AG10803 (cell line): ENCODE measurements at places on chromosomes 2 and 18.

DNA sequence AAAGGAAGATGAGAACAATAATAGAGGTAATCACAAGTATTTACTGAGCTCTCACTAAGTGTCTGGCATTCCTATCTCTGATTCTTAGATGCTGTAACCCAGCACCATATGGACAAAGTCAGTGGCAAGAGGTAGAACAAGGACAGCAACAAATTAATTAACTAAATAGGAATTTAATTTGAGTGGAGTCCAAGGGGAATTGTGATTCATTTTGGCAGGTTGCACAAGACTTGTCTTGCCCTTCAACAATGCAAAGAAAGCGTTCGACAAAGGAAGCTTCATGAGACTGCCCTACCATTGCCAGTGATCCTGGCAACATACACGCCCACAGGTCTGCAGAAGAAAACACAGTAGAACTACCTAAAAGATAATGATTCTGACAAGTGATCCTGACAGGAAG is 221.6 kb downstream of the RBM43 start:
- peak; percentile 91 for DNase-seq

DNA sequence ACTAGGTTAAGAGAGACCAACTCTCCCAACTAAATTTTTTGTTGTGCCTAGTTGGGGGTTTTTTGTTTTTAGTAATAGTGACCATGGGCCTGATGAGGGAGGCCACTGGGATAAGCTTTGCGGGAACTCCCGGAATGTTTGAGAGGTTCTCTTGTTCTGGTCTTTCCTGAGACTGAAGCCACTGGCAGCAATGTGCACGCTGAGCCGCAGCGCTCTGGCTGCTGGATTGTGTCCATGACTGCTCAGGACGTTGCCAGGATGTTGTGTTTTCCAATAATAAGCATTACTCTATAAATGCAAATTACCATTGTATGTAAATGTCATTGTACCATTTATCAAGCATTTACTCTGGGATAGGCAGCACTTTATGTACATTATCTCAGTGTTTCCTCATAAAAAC is 126.1 kb downstream of the GALNT1 start:
- no peak for DNase-seq

GRCh38 chr2:143482771-143483170 is 353.6 kb downstream of the ARHGAP15 start:
- DNase-seq: peak; percentile 12

GRCh38 chr2:195313962-195314361 is 343.1 kb upstream of the SLC39A10 start:
- no peak for DNase-seq

DNA sequence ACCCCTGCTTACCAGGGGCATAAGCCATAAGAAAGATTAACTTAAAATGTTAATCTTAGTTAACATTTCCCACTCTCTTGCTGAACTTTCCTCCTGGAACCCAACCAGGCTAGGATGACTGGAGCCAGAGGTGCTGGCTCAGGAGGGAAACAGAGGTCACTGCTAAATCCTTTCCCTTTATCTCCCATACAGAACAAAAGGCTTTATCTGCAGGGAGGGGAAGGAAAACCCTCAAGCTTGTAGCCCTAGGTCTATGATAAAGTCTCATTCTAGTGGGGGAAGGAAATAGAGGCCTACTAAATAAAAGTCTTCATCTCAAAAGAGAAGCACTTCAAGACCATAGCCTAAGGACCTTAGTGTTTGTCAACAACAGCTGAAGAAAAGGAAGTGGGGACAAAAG is 18.6 kb downstream of the HIBCH start:
- no peak for DNase-seq

DNA sequence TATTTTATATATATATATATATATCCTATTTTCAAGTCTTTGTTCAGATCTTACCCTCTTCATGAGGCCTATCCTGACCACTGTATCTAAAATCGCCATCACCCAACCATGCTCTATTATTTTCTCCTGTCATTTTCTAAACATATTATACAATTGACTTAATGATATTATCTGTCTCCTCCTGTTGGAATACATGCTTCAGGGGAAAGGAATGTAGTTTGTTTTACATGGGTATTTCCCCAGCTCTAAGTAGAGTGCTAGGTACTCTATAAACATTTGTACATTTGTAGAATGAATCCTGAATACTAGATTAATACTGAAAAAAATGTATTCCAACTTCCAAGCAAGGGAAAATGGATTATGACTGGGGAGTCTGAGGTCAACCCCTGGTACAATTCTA is 26.2 kb downstream of the TTC21B start:
- DNase-seq: no peak

- no peak for DNase-seq
These were observed 41.5 kb downstream of the SCTR start for GRCh38 chr2:119482481-119483394.

GRCh38 chr2:73700131-73700611 is 37.0 kb downstream of the TPRKB start:
- peak; percentile 4 for DNase-seq

DNA sequence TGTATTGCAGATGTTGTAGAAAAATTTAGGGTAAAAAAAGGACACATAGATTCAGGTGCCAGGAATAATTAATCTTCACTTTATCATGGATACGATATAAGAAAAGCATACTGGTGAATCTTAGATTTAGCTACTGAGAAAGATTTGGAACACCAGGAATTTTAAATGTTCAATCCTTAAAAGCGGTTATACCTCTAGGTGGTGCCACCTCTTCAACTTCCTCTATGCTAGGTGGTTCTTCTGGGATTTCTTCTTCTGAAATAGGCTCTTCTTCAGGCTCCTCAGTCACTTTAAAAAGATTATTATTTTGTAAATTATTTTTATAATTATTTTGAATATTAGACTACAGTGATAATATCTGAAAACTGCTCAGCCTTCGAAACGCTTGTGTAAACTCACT is 133.1 kb downstream of the TTN start:
- no peak for DNase-seq

DNA sequence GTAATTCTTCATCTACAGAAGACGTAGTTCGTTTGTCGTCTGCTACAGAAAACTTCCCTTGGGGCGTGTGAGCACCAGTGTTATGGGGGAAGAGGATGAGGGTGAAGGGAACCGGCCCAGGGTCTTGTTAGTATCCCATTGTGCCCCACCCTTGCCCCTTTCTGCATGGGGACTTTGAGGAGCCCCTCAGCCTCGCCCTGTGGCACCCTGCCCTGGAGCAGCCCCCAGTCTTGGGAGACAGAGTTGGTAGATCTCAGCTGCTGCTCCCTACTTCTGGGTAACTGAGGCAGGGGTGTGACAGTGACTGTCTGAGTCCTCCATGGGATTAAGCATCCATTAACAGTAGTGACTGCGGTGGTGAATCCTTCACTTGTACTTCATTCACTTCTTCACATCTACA is 50.1 kb downstream of the RNF144A start:
- no peak for DNase-seq

DNA sequence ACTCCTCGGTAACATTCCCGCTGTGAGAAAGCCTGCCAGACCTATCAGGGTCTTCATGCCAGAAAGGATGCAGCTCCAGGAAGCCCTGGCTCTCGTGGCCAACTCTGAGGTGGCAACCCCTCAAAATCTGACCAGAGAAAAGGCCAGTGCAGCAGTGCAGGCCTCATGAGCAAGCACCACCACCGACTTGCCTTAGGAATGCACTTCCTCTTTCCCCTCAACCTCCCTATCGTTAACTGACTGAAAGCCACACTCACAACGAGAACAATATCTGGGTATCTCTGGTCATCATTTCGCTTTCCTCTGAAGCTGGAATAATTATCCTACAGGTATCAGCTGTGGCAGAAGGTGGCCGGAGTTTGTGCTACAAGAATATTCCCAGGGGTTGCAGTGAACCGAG is 101.4 kb upstream of the POU3F3 start:
- DNase-seq: no peak

- DNase-seq: no peak
These were observed 1.2 kb upstream of the TANC1 start for GRCh38 chr2:158967114-158967730.

GRCh38 chr2:239316562-239317465 is 84.0 kb downstream of the HDAC4 start:
- DNase-seq: peak; percentile 76

DNA sequence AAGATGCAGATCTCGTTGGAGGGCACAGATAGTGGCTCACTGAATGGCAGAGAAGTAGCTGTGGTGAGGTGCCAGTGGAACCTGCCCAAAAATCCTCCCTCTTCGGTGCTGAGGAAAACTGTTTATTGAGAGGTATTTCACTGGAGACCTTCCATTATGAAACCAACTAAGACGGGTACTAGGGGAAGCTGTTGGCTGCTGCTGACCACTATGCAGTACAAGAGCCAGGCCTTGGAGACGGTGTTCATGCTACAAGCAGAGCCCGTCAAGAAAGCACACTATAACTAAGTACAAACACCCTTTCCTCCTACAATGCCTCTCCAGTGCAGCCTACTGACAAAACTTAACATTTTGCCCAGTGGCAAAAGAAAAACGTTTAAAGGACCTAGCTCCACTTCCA is 4.6 kb downstream of the ARL5A start:
- DNase-seq: no peak

GRCh38 chr18:63175264-63175663 is 144.3 kb downstream of the BCL2 start:
- DNase-seq: no peak

DNA sequence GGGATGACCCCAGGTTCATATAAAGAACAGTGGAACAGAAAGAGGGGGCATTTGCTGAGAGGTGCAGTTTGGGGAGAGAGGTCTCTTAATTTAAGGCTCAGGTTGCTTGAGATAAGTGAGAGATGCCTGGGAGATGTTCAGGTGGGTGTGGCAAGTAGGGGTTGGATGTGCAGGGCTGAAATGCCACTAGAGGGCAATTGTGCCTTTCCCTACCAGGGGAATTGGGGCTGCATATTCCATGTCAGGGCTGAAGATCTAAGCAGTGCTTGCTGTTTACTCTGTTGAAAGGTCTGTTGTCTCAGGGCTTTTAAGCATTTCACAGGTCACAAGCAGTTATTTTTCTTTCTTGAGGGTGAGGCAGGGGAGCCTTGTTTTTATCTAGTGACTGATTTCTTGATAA is 7.8 kb downstream of the CCDC85A start:
- DNase-seq: peak; percentile 70

- no peak for DNase-seq
These were observed 64.5 kb downstream of the CACNB4 start for GRCh38 chr2:152034257-152034801.

DNA sequence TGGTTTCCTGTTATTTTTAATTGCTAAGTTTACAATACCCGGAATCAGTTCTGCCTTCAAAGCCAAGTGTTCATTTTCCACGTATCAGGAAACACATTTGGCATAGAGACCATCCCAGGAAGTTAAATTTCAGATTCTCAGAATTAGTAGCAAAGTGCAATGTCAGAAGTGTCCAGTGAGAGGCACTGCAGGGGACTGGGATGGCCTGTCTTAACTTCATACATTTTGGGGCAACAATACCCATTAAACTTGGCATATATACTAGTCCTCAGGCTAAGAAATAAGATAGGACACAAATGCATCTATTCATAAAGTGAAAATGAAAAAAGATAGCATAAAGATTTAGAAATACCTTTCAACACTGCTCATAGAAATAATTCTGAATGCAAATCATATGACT is 1.5 kb upstream of the IL1RL2 start:
- no peak for DNase-seq

DNA sequence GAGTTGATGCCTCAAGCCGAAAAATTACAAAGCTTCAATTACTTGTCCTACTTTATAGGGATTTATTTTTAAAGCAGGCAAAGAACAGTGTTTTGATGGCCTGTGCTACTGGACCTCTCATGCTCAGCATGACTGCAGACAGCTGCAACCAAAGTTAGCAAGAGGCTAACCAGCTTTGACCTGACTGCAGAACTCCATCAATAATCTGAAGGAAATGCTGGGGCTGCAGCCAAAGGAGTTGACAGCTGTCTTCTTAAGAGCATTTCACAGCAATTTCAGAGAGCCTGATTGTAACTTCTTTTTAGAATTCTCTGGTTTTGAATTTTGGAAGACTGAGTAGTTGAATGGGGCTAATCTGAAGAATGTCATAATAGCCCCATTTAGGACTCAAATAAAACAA is 46.5 kb upstream of the SESTD1 start:
- DNase-seq: no peak

- no peak for DNase-seq
These were observed 750.0 kb upstream of the ID2 start for GRCh38 chr2:7931808-7932207.

DNA sequence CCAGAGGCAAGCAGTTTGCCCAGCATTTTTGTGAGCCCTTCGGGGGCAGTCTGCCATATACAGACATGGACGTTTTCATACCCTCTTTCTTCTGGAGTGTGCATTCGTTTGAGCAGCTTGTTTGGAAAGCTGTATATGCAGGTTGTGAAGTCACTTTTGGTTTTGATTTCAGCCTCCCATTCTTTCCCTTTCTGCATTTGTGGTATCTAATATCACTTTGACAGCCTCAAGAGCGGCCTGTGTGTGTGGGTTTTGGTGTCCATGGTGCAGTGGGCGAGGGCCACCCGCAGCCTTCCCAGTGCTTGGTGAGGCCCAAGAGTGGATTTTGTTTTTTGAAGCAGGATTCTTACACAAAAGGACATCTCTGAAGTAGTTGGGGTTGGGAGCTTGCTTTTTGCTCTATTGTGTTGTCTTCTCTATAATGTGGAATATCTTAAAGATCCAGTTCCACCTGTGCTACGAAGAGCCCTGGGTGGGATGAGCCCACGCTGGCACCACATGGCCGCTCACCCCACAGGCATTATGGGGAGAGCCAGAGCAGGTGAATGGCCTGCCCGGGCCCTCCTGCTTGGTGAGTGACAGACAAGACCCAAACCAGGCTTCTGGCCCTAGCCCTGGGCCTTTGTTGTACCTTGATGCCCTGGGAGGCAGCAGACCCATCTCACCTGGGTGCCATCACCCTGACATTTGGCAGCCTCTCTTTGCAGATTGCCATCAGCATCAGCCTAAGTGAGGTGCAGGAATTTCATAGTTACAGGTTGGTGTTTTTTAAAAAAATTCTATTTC is 29.5 kb downstream of the INPP4A start:
- DNase-seq: no peak

DNA sequence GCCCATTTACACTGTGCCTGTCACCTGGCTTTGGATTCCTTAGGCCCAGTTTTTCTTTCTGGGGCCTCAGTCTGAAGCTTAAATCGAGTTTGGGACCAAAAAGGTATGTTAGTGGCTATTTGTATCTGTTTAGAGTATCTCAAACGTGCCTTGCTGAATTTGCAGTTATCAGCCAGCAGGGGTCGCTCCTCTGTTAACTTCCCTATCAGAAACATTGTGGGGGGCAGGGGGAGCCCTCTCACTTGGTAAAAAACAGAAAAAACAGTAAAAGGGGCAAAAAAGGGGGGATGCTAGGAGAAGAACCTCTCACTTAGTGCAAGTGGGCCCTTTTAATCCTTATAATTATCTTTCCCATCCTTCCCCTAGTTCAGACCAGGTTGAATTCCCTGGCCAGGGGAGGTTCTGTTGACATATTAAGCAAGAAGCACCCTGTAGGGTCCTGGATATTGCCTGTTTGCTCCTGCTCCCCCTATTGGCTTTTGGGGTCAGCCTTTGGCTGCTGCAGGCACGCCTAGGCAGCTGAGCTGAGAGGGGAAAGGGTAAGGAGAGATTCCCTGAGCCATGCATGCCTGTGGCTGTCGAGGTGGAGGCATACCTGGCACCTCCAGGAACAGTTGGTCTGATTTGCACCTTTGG is 8.8 kb upstream of the IFIH1 start:
- DNase-seq: no peak

GRCh38 chr2:200377355-200378336 is 71.2 kb downstream of the SPATS2L start:
- DNase-seq: no peak
